Osteoblast (primary cell): ENCODE measurements at places on chromosomes 3 and 15. TPM values are rescaled to one million over a fixed set of nuclear protein-coding genes. Genes with fewer than 3 reads are reported as not detected.

- no peak overlapping the region for H3K27ac ChIP-seq
- H3K36me3 ChIP-seq = no peaks in the 10 kb centered on the region
- DNase-seq = no peak
- H3K27me3 ChIP-seq = no peaks in the 10 kb centered on the region
Observed at GRCh38 chr3:70042641-70043040, 43.1 kb downstream of the SAMMSON start.

- peaks cover 3% of the 10 kb centered on the region for H3K4me1 ChIP-seq
- peaks cover 45% of the 10 kb centered on the region for H3K36me3 ChIP-seq
- H3K4me3 ChIP-seq = no peak overlapping the region
- DNase-seq = no peak
- no peaks in the 10 kb centered on the region for H3K27me3 ChIP-seq
Observed at GRCh38 chr3:12829886-12830784, 11.2 kb downstream of the RPL32 start.

- H3K27me3 ChIP-seq = no peaks in the 10 kb centered on the region
- no peak overlapping the region for H3K4me3 ChIP-seq
- peaks cover 54% of the 10 kb centered on the region for H3K4me1 ChIP-seq
- H3K27ac ChIP-seq = peak overlapping the region; percentile 31
Observed at GRCh38 chr3:172090035-172090434, 50.7 kb downstream of the FNDC3B start.

RARRES1 gene
- total RNA-seq = 13.6 and 19.5 TPM in 2 replicates

ZDHHC3 gene
- total RNA-seq = 61.2 and 62.5 TPM in 2 replicates

GRCh38 chr3:86388820-86389219, 602.1 kb downstream of the VGLL3 start:
- H3K27ac ChIP-seq = no peak overlapping the region
- H3K27me3 ChIP-seq = no peaks in the 10 kb centered on the region
- no peaks in the 10 kb centered on the region for H3K4me1 ChIP-seq
- no peak overlapping the region for H3K4me3 ChIP-seq
- no peak for DNase-seq

DNA sequence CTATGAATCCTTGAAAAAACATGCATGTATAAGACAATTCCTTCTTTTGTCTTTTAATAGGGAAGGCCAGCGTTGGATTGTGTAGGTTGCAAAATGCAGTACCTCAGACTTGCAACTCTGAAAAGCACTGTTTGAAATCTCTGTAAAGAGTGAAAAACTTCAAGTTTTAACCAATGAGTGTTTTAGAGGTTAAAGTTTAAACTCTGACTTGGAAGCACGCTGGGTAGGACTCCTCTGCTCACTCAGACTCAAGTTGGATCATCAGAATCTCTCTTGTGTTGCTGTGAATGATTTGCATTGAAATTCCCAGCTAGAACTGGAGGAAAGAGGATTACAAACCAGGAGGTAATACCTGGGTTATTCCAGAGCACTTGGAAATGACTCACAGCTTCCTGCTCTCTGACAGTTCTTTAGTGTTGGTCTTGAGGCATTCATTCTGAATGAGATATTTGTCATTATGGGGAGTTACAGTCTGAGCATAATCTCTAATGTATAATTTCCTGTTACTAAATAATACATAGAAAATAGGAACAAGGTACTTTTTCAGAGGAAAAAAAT, 49.1 kb downstream of the PLS1 start:
- DNase-seq = peak; percentile 13
- no peak overlapping the region for H3K4me3 ChIP-seq
- H3K4me1 ChIP-seq = no peaks in the 10 kb centered on the region
- no peak overlapping the region for H3K27ac ChIP-seq
- H3K27me3 ChIP-seq = no peaks in the 10 kb centered on the region

DNA sequence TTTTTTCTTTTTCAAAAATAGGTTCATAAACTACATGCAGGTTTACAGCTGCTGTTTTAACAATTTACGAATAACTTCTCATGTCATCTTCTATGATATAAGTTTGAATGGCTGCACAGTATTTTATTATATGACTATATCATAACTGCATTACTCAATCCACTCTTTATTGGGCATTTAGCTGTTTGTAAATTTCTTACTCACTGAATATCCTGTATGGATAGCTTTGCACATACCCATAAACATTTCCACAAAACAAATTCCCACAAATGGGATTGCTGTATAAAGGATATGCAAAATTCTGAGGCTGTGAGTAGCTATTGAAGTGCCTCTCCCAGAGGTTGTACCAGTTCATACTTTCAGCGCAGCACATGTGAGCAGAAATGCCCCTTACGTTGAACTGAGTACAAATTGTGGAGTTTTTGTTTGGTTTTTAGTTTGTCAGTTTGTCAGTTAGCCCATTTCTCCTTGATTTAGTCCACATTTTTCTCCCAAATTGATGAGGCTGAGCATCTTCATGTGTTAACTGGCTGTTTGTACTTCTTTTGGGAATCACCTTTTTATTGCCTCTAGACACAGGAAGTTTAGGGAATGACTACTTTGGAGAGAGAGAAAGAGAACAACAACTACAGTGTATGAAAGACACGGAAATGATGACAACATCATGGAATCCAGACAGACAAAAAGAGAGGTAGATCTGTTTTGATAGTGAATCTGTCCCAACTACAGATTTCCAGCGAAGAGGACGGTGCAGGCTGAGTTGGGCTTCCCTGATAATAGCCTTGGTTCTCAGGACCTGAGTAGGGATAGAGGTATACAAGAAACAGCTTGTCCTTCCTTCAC, 24.8 kb downstream of the TTC23 start:
- no peak for DNase-seq
- H3K27ac ChIP-seq = no peak overlapping the region

GRCh38 chr3:127961963-127962362, 46.9 kb downstream of the KBTBD12 start:
- H3K27me3 ChIP-seq = peaks cover 20% of the 10 kb centered on the region
- DNase-seq = no peak
- H3K27ac ChIP-seq = no peak overlapping the region
- H3K4me3 ChIP-seq = no peak overlapping the region
- no peaks in the 10 kb centered on the region for H3K4me1 ChIP-seq
- H3K36me3 ChIP-seq = no peaks in the 10 kb centered on the region

DNA sequence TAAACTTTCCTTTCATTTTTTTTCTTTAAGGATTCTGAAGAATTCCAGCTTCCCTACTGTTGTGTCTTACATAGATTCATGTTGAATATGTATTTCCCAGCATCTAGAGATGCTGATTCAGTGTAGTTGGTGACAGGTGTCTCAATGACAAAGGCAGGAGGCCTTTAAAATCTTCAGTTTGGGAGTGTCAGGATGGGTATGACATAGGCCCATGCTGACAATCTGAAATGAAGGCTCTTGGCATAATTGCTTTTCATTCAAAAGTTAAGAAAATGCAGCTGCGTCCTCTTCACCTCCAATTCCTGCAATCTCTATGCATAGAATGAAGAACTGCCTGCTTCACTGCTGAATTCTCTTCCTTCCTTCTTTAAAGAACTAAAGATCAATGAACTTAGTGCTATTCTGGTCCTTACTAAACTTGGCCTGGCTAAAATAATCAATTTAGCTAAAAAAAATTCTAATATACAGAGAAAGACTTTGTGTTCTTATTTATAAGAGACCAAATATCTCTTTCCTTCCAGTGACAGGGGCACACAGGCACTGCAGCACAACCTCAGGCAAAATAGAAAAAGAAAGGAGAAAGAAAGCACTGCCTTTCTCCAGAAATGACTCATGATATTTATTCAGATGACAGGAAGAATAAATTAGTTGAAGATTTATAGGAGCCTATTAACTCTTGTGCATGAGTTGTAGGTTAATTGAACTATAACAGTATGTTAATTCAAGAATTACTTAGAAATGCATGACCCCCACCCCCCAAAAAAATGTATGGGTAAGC, 152.6 kb upstream of the GBE1 start:
- H3K36me3 ChIP-seq = no peaks in the 10 kb centered on the region
- no peak for DNase-seq

DNA sequence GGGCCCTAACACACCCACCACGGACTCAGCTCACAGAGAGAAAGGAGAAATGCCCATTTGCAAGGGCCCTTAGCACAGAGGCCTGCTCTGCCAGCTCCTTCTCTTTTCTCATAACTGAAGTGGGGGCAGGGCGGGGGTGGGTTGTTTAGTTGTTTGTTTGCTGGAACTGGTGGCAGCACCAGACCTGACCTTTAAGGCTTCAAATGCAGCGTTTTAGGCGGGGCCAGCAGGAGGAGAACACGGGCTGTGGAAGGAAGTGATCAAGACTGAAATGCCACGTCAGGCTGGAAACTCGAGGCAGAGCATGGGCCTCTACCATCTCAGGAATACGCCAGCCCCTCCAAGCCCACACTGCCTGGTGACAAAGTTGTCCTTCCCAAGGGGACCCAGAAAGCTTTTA, 9.3 kb downstream of the CACNA2D2 start:
- H3K27me3 ChIP-seq = peaks cover 11% of the 10 kb centered on the region
- no peaks in the 10 kb centered on the region for H3K4me1 ChIP-seq
- H3K27ac ChIP-seq = no peak overlapping the region

EOGT gene
- total RNA-seq = 65.9 and 74.0 TPM in 2 replicates

GRCh38 chr3:12394569-12395271, 89.6 kb upstream of the TSEN2 start:
- no peak overlapping the region for H3K4me3 ChIP-seq
- DNase-seq = no peak
- H3K4me1 ChIP-seq = peaks cover 11% of the 10 kb centered on the region
- no peaks in the 10 kb centered on the region for H3K36me3 ChIP-seq
- no peak overlapping the region for H3K27ac ChIP-seq

LRRC31 gene
- not detected in 2 replicates for total RNA-seq

- H3K4me1 ChIP-seq = no peaks in the 10 kb centered on the region
- peak; percentile 89 for DNase-seq
- H3K36me3 ChIP-seq = no peaks in the 10 kb centered on the region
- H3K4me3 ChIP-seq = no peak overlapping the region
- peaks cover 5% of the 10 kb centered on the region for H3K27me3 ChIP-seq
Observed at GRCh38 chr3:10594915-10595314, 89.5 kb upstream of the ATP2B2 start.

GRCh38 chr3:100149713-100150415, 35.6 kb upstream of the FILIP1L start:
- DNase-seq = no peak
- peaks cover 2% of the 10 kb centered on the region for H3K4me1 ChIP-seq
- no peak overlapping the region for H3K4me3 ChIP-seq
- peak overlapping the region; percentile 40 for H3K27ac ChIP-seq
- no peaks in the 10 kb centered on the region for H3K27me3 ChIP-seq

DNA sequence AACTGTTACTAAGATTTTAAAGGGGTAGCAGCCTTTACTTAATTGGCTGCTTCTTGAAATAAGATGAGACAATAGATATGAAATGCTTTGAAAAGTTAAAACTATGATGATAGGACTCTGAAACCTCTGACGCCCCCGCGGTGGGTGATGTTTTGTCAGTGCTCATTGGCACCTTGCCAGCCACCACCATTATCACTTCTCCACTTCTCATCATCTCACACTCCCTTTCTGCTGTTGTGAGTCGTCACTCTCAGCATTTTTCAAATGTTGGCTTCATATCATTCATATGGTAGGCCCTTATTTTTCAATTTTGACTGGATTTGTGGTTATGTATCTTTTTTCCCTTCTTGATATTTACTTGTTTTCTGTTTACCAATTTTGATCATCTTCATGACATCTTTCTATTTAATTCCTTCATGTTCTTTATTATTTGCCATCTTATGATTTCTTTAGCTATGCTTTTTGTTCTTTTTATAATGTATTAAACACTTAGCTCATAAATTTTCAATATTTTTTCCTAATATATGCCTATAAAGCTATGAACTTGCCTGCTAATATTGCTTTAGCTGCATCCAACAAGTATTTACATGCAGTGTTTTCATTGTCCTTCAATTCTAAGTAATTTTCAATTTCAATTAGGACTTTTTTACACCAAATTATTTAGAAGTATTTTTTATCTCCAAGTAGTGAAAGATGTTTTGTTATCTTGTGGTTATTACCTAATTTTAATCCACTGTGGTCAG, 30.3 kb upstream of the SKOR1 start:
- H3K36me3 ChIP-seq = no peaks in the 10 kb centered on the region
- DNase-seq = no peak
- peaks cover 2% of the 10 kb centered on the region for H3K4me1 ChIP-seq
- H3K27ac ChIP-seq = no peak overlapping the region
- H3K27me3 ChIP-seq = no peaks in the 10 kb centered on the region

GRCh38 chr3:26920646-26921478, 298.3 kb downstream of the LRRC3B start:
- H3K27me3 ChIP-seq = no peaks in the 10 kb centered on the region
- H3K4me1 ChIP-seq = no peaks in the 10 kb centered on the region
- no peaks in the 10 kb centered on the region for H3K36me3 ChIP-seq
- no peak overlapping the region for H3K4me3 ChIP-seq
- DNase-seq = no peak
- no peak overlapping the region for H3K27ac ChIP-seq

- H3K4me3 ChIP-seq = peak overlapping the region; percentile 18
- H3K27ac ChIP-seq = peak overlapping the region; percentile 82
- peaks cover 34% of the 10 kb centered on the region for H3K36me3 ChIP-seq
- no peaks in the 10 kb centered on the region for H3K27me3 ChIP-seq
Observed at GRCh38 chr3:86938416-86939105, 52.4 kb downstream of the VGLL3 start.

DNA sequence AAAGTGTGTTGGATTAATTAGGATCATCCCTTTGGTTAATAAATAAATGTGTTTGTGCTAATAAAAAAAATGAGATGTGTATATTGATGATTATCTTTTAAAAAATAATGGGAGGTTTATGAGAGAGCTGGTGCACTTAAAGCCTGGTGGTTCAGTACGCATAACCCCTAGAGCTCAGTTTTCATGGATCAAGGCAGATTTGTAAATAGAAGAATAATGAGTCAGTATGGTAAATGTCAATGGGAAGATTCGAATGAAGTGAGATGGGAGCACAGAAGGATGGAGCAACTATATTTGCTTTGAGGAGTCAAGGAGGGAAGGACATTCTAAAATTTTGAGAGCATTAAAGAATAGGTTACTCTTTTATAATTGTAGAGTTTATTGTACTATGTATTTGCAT, 35.4 kb downstream of the AKAP13 start:
- H3K4me1 ChIP-seq = peaks cover 31% of the 10 kb centered on the region
- H3K27ac ChIP-seq = no peak overlapping the region

FOXL2 gene
- under 0.01 and 0.36 TPM in 2 replicates for total RNA-seq

CRYGS gene
- 0.88 and 1.8 TPM in 2 replicates for total RNA-seq

DLL4 gene
- total RNA-seq = not detected in 2 replicates

SLC6A1 gene
- total RNA-seq = not detected in 2 replicates

DNA sequence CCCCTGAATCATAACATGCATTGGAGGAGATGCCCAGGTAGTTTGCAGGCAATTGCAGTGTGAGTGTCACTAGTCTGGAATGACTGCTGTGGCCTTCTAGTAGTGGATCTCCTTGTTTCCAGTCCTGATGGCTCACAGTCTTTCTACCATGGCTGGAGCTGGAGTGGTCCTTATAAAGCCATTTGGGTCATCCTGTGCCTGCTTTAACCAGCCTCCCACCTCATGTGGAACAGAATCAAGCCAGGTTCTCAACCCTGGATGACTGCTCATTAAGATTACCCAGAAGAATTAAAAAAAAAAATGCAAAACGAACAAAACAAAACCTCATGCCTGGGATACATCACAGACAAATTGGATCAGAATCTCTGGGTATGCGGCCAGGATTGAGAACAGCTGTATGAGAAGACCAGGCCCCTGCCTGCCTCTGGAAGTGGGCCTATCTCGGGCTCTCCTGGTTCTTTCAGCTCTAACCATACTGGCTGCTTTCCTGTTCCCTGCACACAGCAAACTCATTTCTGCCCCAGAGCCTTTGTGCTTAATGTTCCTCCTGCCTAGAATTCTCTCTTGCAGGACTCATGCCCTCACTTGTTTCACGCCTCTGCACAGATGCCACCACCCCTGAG, 96.4 kb downstream of the ITPR1 start:
- no peaks in the 10 kb centered on the region for H3K36me3 ChIP-seq
- no peak overlapping the region for H3K27ac ChIP-seq
- no peak for DNase-seq
- H3K27me3 ChIP-seq = no peaks in the 10 kb centered on the region

UNC13C gene
- under 0.01 TPM in 1 of 2 replicates, not detected in the other for total RNA-seq

FETUB gene
- not detected in 2 replicates for total RNA-seq
